Mesothelial cell of epicardium (in vitro differentiated cells): ENCODE measurements at places on chromosomes 3 and 15.

GRCh38 chr15:58260725-58261267, 122.6 kb downstream of the AQP9 start:
- DNase-seq, result no peak

- DNase-seq, result peak; percentile 76
Observed at GRCh38 chr15:96356494-96357455, 26.3 kb downstream of the NR2F2 start.

- no peak for DNase-seq
Observed at GRCh38 chr15:40392986-40393948, 10.7 kb downstream of the KNSTRN start.

GRCh38 chr3:141979050-141979671, 102.7 kb downstream of the ATP1B3 start:
- no peak for DNase-seq

DNA sequence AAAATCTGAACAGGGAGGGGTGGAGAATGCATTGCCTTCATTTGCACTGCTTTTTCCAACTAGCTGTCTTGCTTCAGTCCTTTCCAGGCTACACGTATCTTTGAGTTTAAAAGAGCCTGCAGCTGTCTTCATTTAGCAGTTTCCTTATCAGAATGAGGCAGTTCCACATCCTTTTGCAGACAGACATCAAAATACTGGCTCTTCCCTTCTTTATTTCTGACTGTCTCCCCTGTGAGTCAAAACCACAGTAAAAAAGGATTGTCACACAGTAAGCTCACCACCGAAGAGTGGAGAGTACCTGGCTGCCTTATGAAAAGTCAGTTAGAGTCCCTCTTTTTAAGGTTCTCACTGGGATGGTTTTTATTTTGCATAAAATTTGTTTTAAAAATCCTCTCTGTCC, 205.5 kb upstream of the CD96 start:
- no peak for DNase-seq
